ENCODE measurements at places on chromosomes 5 and 9.

- DNase-seq: no peak
Observed at GRCh38 chr9:95610006-95610785, 93.4 kb upstream of the PTCH1 start.

DNA sequence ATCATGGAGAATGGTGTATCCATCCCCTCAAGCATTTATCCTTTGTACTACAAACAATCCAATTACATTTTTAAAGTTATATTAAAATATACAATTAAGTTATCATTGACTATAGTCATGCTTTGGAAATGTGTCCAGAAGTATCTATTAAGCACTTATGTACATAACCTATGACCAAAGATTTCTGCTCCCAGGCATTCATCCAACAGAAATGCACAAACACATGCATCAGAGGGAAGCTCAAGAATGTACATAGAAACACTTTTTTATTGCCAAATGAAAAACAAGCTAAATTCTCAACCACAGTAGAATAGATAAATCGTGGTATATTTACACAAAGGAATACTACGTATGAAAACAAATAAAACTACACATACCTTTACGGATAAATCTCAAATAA is 700.5 kb upstream of the ZNF608 start:
- DNase-seq: no peak

DNA sequence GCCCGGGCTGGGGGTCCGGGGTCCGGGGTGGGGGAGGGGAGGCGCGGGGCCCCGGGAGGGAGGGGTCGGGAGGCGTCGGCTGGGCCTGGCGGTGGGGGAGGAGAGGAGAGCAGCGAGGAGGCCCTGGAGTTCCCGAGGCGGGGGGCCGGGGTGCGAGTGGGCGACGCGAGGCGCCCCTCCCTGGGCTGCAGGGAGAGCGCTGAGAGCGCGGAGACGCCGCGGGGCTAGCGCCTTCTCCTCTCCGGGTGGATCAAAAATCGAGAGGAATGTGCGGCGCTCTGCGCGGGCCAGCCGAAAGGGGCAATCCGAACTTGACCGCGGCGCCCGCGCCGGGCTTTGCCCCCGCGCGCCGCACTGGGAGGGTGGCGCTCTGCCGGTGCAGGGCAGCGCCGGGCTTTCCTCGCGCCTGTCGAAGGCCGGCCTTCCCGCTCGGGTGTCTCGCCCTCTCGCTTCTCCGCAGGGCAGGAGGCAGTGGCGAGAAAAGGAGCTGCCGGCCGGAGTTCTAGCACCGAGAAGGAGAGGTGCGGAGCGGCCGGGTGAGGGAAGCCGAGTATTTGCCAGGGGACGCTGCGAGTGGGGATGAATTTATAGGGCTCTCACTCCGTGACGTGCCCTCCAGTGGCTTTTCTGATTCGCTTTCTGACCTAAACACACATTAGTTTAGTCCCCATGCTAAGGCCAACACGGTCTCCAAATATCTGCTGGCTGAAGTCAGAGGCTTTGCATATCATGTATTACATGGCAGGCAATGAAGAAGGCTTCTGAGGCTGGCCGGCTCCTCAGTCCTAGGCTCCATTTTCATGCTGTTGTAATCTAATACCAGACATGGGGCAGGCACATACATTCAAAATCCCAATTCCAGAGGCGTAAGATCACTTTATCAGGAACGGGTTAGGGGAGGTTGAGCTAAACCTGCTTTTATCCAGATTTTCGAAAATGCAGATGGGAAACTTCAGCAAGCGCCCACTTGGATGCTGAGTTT is 503 bp upstream of the GDNF start:
- DNase-seq: no peak

- no peak for DNase-seq
Observed at GRCh38 chr5:38466424-38467189, 89.8 kb downstream of the LIFR start.

- DNase-seq: no peak
Observed at GRCh38 chr5:133977161-133977787, 8.8 kb upstream of the C5orf15 start.

GRCh38 chr9:83024506-83025125 is 38.3 kb downstream of the RASEF start:
- DNase-seq: no peak

DNA sequence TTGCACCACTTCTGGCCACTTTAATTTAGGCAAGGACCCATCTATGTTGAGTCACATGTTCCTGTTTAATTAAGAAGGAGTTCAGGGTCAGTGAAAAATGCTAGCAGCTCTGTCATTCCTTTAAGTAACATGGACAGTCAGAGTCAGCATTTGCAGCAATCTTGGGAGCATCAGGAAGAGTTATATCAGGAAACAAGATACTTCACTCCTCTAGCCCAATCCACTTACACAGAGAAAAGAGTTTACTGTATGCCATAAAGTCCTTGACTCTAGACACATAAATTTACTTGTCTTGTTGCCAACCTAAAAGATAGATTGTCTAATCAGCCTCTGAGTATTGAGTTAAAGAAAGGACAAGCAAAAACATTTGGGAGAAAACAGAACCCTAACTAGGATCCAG is 266.7 kb downstream of the PJA2 start:
- DNase-seq: no peak

- DNase-seq: no peak
Observed at GRCh38 chr5:108636135-108636853, 111.4 kb upstream of the FER start.

- DNase-seq: no peak
Observed at GRCh38 chr9:111804636-111805035, 9.9 kb upstream of the SHOC1 start.

DNA sequence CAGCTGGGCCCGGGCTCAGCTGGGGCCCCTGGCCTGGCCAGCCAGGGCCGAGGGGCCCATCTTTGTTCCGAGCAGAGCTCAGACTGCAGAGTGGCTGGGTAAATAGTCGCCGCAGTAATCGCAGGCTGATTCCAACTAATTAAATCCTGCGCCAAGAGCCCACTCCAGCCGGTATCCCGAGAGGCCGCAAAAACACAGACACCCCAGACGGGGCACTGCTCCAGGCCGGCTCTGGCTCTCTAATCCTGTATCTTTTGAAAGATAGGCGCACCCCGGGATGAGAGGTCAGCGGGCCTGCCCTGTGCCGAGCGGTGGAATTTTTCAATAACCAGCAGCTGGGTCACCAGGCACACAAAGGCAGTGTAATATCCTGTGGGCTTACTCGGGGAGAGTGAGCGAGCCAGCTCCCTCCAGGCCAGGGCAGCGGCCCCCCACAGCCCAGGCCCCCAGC is 57.7 kb downstream of the LMX1B start:
- no peak for DNase-seq

DNA sequence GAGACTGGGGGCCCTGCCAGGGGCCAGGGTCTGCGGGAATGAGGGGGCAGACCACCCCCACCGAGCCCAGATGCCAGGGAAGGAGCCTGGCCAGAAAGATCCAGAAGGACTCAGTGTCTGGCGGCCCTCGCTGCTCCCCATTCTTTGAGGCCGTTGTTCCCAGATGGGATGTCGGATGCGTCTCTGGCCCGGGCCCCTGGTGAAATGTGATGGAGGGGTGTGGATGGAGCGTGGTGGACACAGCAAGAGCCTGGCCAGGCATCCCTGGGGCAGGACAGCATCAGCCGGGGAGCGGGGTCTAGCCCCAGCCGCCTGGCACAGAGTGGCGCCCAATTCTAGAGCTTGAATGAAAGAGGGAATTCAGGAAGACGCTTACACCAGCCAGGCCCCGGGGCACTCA is 46.2 kb upstream of the NKD2 start:
- no peak for DNase-seq

DNA sequence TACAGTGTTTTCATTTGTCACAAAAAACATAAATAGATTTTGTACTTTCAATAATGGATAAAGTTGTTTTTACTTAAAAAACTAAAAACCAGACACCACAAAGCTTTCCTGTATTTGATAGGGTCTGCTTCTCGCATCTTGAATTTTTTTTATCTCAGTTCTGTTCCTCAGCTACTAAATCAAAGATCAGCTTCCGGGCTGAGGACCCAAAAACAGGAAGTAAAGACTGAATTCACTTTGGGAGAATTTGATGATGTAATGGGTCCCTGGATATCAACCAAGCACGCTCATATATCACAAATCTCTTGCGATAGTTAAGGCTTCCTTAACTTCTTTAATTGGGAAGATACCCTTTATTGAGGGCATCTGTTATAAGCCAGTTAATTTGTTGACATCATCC is 24.1 kb downstream of the ITK start:
- no peak for DNase-seq

DNA sequence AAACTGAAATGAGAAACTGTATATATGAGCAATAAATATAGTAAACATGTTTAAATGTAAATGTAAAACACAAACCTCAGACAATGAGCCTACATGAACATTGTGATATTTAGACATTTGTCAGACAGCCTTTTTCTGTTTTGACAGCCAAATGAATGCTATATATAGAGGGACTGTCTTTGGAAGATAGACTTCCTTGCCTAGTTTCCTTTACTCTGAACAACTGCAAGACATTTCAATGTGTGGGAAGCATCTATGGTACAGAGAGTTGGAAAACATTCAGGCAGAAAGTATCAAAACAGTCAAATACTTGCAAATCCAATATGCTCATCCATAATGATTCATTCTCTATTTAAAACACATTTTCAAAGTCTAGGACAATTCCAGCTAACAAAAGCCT is 31.7 kb upstream of the TUSC1 start:
- no peak for DNase-seq

GRCh38 chr9:123350590-123351310 is 5.2 kb upstream of the CRB2 start:
- no peak for DNase-seq

GRCh38 chr5:78549043-78549442 is 99.5 kb downstream of the LHFPL2 start:
- no peak for DNase-seq

- peak; percentile 73 for DNase-seq
Observed at GRCh38 chr9:130243015-130243881, 22.3 kb upstream of the HMCN2 start.

DNA sequence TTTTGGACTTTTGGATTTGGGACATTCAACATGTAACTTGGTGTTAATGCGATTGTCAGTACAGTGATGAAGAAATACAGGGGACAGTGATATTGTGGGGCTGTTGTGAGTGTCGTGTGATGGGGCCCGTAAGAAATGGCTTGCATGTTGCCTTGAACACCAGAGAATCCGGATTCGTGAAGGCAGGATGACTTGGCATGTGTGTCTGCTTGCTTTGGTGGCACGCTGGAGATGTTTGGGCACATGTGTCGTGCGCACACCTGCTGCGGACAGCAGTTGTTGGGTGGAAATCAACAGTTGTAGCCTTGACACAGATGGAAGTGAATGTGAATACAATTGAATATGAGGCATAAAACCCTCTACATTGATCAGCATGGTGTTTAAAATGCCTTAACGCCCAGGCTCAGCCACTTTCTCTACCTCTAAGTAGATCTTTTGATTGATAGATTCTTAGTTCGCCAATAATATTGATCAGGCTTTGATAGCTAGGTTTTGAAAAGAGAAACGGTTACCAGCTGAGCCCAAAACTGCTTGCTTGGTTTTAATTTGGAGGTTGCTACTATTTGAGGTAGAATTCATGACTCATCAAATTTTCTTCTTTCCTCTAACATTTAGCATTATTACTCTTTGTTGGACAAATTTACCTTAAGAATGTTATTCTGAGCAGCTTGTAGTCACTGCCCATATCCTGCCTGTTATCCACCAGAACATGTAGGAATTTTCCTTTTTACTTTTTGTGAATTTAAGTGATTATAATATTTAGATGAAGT is 94.4 kb downstream of the TRIO start:
- DNase-seq: no peak

- DNase-seq: no peak
Observed at GRCh38 chr9:116653348-116654058, 33.6 kb upstream of the TRIM32 start.

GRCh38 chr5:143207058-143207457 is 196.4 kb downstream of the NR3C1 start:
- no peak for DNase-seq

- DNase-seq: no peak
Observed at GRCh38 chr9:107832871-107833270, 343.3 kb upstream of the KLF4 start.

DNA sequence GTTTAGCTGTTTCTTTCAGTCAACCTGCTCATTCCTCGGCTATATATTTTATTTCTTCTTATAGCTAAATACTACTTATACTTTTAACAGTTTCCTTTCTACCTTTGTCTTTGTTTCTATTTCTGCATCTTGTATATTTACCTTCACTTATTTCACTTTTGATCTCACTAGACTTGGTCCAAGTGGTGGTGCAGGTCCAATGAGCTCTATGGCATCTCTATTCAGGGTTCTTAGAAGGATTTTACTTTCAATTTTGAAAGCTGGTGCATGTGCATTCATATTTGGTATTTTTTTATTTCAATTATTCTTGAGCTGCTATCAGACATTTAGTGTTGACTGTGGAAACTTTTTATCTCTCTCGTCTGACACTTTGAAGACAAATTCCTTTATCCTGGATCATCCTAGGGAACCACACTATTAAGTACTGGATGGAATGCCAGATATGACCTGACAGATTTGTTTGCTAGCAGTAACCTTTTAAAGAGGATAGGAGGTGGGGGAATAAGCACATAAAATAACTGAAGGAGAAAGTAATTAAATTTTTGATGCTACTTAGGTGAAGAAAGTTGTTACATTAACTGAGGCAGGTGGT is 123.1 kb upstream of the PJA2 start:
- no peak for DNase-seq

Data from T-helper 1 cell (primary cell).